ENCODE measurements at places on chromosomes 13 and 19.

DNA sequence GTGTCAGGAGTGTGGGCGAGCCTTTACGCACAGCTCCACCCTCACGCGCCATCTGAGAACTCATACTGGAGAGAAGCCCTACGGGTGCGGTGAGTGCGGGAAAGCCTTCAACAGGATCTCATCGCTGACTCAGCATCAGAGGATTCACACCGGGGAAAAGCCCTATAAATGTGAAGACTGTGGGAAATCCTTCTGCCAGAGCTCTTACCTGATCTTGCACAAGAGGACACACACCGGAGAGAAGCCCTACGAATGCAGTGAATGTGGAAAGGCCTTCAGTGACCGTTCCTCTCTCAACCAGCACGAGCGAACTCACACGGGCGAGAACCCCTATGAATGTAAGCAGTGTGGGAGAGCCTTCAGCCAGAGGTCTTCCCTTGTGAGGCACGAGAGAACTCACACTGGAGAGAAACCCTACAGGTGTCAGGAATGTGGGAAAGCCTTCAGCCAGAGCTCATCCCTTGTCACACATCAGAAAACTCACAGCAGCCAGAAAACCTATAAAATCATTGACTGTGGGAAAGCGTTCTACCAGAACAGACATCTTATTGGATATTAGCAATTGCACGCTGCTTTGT, 6.9 kb upstream of the ZNF555 start:
- no peak for DNase-seq

DNA sequence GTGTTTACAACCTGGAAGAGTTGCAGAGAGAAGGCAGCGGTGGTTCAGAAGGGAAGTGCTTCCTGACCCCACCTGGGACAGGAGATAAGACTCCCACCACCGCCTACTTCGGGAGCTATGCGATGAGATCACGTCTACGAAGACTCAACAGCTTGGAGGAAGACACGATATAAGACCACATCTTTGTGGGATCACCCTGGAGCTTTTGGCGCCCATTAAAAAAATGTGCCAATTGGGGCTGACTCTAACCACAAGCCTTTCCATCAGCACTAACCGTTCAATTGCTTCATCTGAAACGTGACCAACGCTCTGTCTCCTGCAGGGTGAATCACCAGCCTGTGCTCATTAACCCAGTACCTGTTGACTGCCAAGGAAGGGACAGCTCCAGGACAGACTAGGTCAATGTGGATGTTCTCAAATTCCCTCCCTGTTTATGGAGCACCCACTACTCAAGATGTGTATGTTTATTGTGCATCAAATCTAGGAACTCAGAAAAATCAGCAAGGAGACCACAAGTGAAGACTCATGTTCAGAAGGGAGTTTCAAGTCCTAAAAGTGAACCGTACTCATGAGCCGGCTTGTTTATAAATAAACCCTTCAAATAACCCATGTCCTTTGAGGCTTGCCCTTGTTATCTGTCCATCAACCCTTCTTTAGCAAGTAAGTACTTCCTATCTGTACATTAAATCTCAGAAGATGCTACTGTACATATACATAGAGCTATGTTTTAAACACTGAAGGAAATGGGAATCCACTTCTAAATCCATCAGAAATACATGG, 67.5 kb downstream of the LATS2 start:
- no peak for DNase-seq

GRCh38 chr13:34070544-34071303, 252.8 kb downstream of the RFC3 start:
- DNase-seq = no peak

DNA sequence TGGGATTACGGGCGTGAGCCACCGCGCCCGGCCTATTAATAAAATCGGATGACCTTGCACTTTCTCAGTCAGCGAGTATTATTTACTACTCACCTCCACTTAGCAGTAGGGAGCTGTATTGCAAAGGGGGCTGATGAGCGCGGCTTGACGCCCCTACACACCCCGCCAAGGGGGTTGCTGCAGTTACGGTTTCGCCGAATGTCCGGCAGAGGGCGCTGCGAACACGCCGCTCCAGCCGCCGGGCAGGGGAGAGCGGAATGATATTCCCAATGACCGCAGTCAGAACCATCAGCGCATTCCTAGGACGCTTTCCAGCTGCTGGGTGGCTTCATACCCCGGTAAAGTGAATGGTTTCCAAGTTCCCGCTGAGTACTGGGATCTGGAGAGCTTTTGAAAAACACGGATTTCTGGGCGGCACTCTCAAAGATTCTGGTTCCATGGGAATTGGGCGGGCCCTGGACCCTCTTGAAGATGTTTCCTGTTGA, 30.0 kb upstream of the TPT1 start:
- peak; percentile 74 for DNase-seq

DNA sequence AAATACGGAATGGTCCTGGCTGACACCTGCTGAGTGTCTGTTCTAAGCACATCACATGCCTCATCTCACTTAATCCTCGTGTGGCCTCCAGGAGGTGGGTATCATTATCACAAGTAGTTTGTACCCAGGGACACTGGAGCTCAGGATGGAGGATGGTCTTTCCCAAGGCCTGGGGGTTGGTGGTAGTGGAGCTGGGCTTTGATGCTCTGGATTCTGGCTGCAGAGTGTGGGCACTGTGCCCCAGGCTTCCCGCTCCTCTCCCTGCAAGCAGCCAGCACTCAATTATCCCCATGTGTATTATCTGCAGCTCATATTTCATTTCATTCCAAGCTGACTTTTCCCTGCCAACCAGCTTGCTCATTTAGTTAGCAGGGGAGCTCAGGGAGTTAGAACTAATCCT, 52.1 kb downstream of the SIAH3 start:
- no peak for DNase-seq

GRCh38 chr13:83007226-83007625, 875.0 kb downstream of the SLITRK1 start:
- DNase-seq = no peak

GRCh38 chr19:30374865-30375552, 2.8 kb downstream of the ZNF536 start:
- no peak for DNase-seq

GRCh38 chr13:23921451-23921888, 24.2 kb upstream of the C1QTNF9B start:
- no peak for DNase-seq

- DNase-seq = no peak
These were observed 6.5 kb downstream of the DOT1L start for GRCh38 chr19:2170219-2170618.

DNA sequence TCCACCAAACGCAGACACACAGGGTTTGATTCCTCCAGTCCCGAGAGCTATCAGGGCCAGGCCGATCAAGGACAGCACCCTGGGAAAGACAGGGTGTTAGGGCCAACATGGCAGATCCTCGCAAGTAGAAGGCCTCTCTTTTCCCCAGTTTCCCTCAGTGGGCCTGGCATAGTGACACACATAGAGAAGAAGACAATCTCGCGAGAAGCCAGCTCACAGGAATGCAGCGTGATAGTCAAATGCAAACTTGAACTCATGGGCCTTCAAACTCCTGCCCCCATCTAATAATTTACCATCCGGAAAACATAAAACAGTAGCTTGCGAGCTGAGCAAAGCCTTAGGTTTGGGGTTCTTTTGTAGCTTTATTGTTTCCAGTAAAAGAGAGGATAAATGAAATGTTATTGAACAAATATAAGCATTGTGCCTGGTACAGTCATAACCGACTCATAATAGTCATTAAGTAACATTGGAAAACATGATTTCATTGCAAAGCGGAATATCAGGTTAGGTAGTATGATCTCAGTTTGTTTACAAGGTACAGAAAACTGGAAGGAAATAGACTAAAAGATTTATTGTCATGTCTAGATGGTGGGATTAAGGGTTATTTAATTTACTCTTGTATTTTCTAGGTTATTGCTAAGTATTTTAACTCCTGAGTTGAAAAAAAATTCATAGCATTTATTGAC, 30.5 kb downstream of the SLC15A1 start:
- no peak for DNase-seq

GRCh38 chr13:94480672-94481145, 1.2 kb upstream of the DCT start:
- DNase-seq = no peak

GRCh38 chr13:98730441-98730840, 22.0 kb downstream of the SLC15A1 start:
- DNase-seq = no peak

DNA sequence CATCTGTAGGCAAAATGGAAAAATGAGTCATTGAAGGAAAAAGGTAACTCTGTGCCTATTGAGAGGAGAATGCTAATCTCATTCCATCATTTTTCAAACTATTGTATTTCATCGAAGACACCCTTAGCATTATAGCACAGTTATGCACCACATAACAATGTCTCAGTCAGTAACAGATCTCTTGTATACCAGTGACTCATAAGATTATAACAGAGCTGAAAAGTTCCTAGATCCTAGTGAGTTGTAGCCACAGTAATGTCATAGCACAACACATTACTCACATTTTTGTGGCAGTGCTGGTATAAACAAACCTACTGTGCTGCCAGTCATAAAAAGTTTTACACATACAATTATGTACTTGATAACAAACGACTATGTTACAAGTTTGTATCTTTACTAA, 1077.6 kb downstream of the DIAPH3 start:
- DNase-seq = no peak

GRCh38 chr13:101465877-101466276, 13.4 kb downstream of the ITGBL1 start:
- DNase-seq = no peak

- no peak for DNase-seq
These were observed 78.9 kb upstream of the PEG3 start for GRCh38 chr19:56919308-56919995.

- peak; percentile 4 for DNase-seq
These were observed 332.2 kb downstream of the MYO16 start for GRCh38 chr13:108961542-108962125.

DNA sequence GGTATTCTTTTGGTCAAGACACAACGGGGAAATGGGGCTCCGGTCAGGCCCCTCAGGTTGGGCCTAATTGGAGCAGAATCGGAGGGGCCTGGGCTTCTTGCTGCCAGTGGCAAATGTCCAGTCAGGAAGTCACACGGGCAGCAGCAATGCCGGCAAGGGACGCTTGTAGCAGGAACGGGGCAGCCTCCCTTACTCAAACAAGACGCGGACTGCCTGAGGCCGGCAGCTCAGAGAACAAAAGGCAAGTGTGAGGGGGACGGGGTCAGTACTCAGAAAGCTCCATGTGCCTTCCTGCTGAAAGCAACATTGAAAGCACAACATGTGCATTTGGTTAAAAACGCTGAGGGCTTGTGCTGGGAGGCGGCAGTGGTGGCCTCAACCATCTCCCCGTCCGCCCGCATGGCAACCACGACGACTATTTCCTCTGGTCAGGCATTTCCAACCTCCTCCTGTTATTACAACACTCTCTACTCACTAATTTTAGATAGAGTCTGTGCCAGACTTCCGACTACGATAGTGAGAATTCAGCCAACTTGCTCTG, 20.5 kb upstream of the RASA3 start:
- DNase-seq = no peak

DNA sequence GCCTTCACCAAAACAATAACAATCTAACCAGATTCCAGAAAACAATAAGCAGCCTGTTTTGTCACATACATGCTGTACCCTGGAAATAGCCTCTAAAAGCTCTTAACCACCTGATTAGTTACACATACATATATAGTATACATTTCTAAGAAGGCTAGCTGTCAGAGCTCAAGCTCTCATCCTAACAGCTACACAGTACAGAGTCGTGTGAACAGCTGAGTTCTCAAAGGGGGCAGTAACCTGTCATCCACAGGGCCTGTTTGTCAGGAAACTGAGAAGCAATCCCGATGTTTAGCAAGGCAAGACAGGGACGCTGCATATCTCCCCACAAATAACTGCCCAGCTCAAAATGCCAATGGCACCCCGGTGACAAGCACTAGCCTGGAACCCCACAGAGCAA, 56.9 kb downstream of the STK24 start:
- DNase-seq = no peak

DNA sequence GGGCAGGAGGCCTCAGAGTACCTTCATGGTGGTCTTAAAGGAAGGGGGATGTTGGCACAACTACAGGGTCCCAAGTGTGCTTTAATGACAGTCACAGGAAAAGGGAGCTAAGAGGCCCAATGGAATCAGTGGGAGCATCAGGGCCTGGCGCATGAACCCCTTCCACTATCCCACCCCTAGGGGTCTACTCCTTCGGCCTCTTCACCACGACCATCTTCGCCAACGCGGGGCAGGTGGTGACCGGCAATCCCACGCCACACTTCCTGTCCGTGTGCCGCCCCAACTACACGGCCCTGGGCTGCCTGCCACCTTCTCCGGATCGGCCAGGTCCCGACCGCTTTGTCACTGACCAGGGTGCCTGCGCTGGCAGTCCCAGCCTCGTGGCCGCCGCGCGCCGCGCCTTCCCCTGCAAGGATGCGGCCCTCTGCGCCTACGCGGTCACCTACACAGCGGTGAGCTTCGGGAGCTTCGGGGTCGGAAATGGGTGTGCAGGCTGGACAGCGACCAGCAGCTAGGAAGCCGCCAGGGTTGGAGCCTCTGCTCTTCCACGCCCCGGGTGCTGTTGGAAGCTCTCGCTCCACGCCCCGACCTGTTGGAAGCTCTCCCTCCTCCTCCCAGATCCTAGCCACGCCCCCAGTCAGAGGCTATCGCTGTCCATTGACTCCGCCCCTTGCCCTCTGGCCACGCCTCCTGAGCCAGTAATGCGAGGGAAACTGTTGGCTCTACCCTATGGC, 6.0 kb downstream of the PLPPR2 start:
- no peak for DNase-seq

- no peak for DNase-seq
These were observed 1.2 kb downstream of the FRY start for GRCh38 chr13:32032759-32033158.

- no peak for DNase-seq
These were observed 3.9 kb downstream of the CIC start for GRCh38 chr19:42272989-42273406.

DNA sequence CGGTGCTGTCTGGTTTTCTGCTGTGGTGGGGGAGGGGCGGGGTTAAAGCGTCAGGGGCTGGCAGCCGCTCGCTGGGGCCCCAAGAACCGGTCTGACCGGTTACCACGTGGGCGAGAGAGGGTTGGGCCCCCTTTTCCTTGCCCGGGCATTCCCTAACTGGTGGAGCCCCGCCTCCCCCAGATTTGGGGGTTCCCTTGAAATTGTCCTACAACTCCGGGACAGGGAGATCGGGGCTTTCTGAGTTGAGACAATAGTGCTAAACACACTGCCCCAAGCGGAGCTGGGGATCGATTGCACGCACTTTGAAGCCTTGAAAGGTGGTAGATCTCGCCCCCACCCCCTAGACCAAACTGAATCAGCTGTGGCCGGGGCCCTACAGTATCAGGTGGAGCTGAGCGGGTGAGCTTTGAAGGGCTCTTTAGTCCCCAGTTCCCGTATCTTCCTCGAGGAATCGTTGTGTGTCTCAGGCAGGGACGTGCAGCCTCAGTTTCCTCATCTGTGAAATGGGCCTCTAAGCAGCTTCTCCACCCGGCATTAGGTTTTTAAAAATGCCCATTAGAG, 4.8 kb downstream of the IER2 start:
- DNase-seq = peak; percentile 79

GRCh38 chr13:67438465-67438864, 208.3 kb upstream of the PCDH9 start:
- no peak for DNase-seq

- no peak for DNase-seq
These were observed 12.4 kb downstream of the DPP9 start for GRCh38 chr19:4711211-4711610.

Measured in CD4-positive, alpha-beta T cell treated with Interleukin-17A for 4 hours (primary cell).